Right ventricle myocardium superior (tissue), 1 donor: ENCODE measurements at places on chromosomes 6 and 20. TPM values are rescaled to one million over a fixed set of nuclear protein-coding genes. Genes with fewer than 3 reads are reported as not detected.

UBD gene
- total RNA-seq: 0.35 TPM

GRIK2 gene
- total RNA-seq: 5.5 TPM

ADGRG6 gene
- 3.2 TPM for total RNA-seq

OVOL2 gene
- total RNA-seq: not detected

REM1 gene
- total RNA-seq: 1.5 TPM

ERVFRD-1 gene
- total RNA-seq: 0.05 TPM

FAM162B gene
- total RNA-seq: 3.7 TPM

GRCh38 chr20:63627751-63628245 is 897 bp upstream of the GMEB2 start:
- no peak for DNase-seq

DNA sequence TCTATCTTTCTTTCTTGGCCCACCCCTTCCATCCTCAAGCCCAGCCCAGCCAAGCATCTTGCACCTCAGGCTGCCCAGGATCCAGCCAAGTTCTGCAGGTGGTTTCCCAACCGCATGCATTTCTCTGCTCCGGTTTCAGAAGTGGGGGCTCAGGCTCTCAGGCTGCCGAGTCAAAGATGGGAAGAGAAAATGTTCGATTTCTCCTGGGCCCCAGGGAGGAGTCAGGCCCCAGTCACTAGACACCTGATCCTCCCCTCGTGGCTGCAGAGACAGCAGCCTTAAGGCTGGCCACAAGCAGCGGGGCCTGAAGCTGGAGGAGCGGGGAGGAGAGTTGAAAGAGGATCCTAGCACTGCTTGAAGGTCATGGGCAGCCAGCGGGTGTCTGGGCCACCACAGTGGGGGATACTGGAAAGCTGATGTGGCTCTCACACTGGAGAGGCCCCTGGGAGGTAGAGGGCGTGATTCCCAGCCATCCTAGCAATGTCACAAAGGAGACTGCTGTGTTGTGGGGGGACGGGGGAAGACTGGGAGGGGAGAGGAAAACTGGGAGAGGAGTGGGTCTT is 42.2 kb upstream of the ZFAND3 start:
- DNase-seq: no peak

GRCh38 chr6:74578339-74578738 is 627.5 kb downstream of the COL12A1 start:
- no peak for DNase-seq

DNA sequence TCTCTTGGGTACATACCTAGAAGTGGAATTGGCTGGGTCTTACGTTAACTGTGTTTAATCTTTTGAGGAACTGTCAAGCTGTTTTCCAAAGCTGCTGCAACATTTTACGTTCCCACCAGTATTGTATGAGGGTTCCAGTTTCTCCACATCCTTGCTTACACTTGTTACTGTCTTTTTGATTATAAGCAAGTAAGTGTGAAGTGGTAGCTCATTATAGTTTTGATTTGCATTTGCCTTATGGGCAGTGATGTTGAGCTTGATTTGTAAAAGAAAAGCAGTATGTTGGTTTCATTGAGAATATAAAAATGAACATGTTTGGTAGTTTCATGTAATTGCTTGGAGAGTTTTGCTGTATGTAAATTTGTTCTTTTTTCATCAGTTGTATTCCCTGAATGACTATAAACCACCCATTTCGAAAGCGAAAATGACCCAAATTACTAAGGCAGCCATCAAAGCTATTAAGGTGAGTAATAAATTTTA is 40.4 kb downstream of the SCAF8 start:
- DNase-seq: no peak

GRCh38 chr6:83378621-83379388 is 52.0 kb downstream of the ME1 start:
- no peak for DNase-seq

- DNase-seq: no peak
Observed at GRCh38 chr20:21920211-21920610, 214.7 kb downstream of the PAX1 start.

GRCh38 chr6:99114769-99115406 is 167.1 kb upstream of the FBXL4 start:
- no peak for DNase-seq

DNA sequence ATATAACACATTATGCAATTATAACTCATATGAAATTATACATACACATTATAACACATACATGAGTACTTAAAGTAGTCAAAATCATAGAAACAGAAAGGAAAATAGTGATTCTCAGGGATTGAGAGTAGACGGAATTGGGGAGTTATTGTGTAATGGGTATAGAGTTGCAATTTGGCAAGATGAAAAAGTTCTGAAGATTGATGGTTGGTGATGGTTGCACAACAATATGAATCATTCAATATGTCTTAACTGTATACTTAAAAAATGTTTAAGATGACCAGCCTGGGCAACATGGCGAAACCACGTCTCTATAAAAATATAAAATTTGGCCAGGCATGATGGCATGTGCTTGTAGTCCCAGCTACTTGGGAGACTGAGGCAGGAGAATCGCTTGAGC is 372.7 kb downstream of the CDKAL1 start:
- DNase-seq: no peak

GRCh38 chr20:53569606-53570307 is 23.9 kb downstream of the ZNF217 start:
- no peak for DNase-seq

DNA sequence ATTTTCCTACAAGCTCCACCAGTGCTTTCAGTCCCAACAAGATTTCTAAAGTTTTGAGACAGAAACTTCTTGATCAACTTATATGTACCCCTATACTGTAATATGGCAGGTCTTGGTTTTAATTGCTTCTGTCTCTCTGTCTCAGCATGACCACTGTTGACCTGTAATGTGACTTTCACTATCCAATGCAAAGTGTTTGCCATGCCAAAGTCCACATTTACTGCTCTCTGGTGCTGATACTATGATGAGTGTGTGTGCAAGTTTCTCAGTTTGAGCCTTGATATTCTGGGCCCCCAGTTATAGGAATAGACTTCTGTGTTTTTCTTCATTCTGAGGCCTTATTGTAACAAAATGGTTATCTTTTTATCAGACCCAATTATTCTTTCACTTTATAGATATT is 45.8 kb downstream of the OR2J2 start:
- DNase-seq: no peak

- DNase-seq: no peak
Observed at GRCh38 chr6:118895859-118896258, 1.9 kb downstream of the ASF1A start.

GRCh38 chr6:31172973-31173384 is 2.5 kb upstream of the POU5F1 start:
- no peak for DNase-seq

GRCh38 chr6:10411131-10411970 is 3.5 kb downstream of the TFAP2A start:
- DNase-seq: peak; percentile 27

- DNase-seq: no peak
Observed at GRCh38 chr6:125102891-125103290, 50.7 kb upstream of the TPD52L1 start.

DNA sequence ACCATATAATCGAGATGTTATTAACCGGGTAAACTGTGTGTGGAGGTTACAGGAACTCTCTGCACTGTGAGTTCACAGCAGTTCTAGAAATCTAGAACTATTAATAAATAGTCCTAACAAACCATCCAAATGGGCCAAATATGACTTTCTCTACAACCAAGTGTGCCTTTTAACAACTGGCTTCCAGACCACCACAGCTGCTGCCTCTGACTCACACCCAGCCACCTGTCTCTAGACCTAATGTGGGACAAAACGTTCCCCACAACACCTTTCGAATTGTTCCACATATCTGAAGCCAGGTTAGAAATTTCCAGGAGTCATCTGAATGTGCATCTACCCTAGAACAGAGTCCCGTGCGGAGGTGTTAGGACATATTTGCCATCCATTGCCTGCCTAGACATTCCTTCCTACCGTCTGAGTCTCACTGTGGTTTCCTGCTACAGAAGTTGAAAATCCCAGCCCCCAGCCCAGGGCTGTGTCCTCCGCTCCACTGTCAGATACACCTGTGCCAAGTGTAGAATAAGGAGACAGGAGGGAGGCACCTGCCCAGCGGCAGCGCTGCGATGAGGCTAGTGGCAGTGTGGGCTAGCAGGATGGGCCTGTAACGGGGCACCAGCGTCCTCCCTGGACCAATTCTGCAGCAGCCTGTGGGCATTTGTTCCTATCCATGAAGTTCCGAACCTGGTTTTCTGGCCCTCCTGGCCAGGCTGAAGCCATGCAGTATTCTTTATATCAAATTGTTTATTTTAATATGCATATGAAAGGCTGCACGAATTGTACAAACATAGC is 28.5 kb upstream of the MAP3K4 start:
- no peak for DNase-seq

GRCh38 chr20:11907621-11908020 is 10.1 kb upstream of the BTBD3 start:
- DNase-seq: no peak

DNA sequence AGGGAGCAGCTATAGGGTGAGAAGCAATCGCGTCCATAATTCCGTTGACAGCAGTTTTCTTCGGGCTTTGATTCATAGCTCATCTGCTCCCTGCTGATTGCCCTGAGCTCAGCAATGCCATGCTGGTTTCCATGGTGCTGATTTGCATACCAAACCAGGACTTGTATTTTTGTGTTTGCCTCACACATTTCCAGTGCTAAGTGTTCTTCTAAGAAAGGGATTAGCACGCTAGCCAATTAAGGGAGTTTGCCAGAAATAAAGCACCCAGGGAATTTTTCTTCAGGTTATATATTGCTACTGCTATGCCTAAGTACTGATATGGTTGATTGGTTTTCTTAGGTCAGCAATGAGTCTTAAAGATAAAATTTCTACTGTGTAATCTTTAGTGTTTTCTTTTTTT is 177.6 kb downstream of the PLCB1 start:
- DNase-seq: no peak

DNA sequence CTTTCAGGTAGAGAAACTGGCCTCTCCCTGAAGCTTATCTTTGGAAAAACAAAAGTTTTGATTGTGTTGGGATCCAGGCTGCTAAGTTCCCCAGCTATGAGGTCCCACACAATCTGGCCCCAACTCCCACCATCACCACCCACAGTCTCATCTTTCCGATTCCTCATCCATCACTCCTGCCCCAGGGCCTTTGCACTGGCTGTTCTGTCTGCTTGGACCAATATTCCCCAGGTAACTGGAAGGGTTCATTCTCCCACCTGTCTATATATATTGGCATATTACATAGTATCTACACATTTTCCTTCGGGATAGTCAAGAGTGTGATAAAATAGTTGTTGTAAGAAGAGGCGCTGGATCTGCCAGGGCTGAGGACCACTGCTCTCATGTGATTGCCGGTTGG is 52.0 kb downstream of the CPNE5 start:
- peak; percentile 17 for DNase-seq

DNA sequence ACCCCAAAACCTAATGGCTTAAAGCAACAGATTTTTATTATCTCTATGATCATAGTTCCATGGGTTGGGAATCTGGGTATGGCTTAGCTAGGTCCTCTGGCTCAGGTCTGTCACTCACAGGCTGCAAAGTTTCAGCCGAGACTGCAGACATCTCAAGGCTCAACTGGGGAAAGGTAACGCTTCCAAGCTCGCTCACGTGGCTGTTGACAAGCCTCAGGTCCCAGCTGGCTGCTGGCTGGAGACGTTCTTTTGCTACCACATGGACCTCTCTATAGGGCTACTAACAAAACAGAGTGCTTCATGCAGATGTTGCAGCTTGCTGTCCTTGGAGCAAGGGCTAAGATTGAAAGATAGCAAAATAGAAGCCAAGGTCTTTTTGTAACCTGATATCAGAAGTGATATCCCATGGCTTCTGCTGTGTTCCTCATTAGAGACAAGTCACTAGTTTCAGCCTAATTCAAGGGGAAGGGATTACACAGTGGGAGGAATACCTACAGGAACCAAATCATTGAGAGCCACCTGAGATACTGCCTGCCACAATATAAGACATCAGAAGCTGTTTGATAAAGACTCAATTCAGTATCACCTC is 6.6 kb downstream of the HTR1E start:
- DNase-seq: no peak

- no peak for DNase-seq
Observed at GRCh38 chr6:124955108-124955856, 7.0 kb upstream of the RNF217 start.

- DNase-seq: peak; percentile 49
Observed at GRCh38 chr6:132354517-132355167, 46.6 kb downstream of the MOXD1 start.

DNA sequence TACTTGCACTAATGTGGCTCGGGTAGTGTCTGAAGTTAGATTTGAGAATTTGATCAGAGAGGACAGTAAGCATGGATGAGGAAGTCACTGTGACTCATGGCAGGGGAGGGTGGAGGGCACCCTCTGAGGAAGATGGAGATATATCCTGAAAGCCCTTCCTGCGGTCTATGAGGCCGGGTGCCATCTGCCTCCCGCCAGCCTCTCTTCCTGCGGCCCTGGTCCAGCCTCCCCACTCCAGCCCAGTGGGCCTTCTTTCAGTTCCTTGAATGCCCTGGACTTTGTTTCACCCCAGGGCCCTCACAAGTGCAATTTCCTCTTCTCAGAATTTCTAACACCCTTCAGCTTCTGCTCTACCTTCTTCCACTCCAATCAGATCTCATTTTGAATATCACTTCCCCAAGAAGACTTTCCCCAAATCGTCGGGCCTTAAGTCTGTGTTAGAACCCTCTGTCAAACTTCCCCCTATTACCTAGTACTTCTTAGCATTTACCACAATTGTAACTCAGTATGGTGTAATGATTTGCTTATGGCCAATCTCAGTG is 20.2 kb upstream of the TNFAIP3 start:
- DNase-seq: peak; percentile 76

DNA sequence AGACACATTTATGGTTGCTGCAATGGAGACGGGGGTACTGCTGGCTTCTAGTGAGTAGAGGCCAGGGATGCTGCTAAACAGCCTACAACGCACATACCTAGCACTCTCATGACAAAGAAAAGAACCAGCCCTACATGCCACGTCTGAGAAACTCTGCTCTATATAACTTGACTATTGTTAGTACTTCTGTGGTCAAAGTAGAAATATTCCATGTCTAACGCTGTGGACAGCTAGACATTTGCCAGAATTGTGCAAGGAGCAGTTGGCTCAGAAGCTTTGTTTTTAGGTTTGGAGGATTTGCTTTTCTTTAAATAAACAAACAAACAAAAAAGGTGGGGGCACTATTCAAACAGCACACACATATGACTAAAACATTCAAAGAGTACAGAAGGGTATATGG is 20.5 kb downstream of the UBE2V1 start:
- no peak for DNase-seq

GRCh38 chr6:52045481-52045880 is 41.9 kb downstream of the PKHD1 start:
- no peak for DNase-seq

DNA sequence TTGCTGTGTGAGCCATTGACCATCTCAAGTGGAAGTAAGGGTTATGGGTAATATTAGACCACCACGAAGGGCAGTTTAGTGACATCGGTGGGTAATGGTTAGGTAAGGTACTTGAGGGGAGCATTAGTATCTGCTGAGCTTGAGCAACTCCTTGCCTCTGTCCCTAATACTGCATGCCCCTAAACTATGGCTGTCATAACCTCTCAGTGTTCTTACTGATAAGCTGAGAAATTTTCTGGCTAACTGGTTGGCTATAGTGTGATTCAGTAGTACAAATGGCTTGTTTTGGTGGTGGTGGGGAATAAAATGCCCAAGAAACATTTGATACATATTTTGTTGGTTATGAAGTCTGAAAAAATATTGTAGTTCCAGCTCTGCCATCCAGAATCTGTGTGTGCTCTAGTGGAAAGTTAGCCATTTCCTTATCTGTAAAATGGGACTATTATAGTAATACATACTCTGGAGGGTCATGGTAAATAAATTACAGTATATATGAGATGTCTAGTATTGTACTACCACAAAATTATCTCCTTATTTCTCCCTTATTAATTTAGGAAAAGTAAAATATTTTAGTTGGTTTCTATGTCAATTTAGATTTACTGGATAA is 113.1 kb downstream of the NCOA3 start:
- DNase-seq: no peak

GRCh38 chr20:52082612-52083011 is 109.0 kb downstream of the ZFP64 start:
- no peak for DNase-seq
